ENCODE measurements at places on chromosomes 2 and 18.

DNA sequence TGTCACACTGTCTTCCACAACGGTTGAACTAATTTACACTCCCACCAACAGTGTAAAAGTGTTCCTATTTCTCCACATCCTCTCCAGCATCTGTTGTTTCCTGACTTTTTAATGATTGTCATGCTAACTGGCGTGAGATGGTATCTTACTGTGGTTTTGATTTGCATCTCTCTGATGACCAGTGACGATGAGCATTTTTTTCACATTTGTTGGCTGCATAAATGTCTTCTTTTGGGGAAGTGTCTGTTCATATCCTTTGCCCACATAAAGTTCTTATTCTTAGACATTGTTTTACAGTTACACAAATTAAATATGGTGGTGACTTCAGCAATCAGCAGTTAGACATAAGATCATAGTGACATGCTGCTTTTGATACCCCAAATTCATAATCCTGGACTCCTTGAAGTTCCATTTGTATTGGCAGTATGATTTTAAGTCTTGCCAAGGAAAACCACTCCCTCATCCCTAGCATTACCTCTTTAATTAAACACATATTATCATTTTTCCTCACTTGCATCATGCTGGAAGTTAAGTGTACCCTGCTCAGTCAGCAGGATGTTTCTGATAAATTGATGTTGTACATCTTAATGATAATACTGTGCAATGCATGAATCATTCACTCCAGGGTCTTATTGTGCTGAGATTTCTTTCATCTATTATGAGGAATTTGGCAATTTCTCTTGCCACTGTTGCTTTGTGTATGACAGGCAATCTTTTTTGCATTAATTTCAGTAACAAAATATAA is 67.6 kb upstream of the STAT1 start:
- no peak for DNase-seq

- no peak for DNase-seq
Measured at GRCh38 chr2:150544731-150545130, 57.3 kb upstream of the RND3 start.

GRCh38 chr2:46068636-46069035 is 228.6 kb upstream of the EPAS1 start:
- no peak for DNase-seq

- no peak for DNase-seq
Measured at GRCh38 chr18:57128220-57128932, 18.5 kb upstream of the BOD1L2 start.

GRCh38 chr2:166560022-166560421 is 66.0 kb upstream of the SCN7A start:
- no peak for DNase-seq

- DNase-seq = no peak
Measured at GRCh38 chr2:22500555-22500935, 884.4 kb upstream of the KLHL29 start.

DNA sequence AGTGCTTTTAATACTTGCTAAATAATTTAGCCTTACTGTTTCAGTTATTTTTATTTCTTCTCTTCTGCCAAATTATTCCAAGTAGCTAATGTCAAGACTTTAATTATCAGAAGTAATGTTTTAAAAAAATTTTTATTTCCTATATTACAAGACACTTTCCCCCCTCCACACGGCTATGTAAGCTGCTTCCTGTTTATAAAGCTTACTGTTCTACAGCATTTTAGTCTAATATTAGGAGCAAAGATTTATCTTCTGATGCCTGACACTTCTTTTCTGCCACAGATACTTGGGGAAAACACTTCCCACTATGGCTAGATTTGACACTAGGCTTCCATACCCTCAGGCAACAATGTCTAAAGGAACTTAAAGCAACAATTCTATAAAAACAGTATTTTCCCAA is 62.3 kb downstream of the ROCK1 start:
- no peak for DNase-seq

All from activated naive CD4-positive, alpha-beta T cell (primary cell).